ENCODE measurements at places on chromosomes 1 and 21.

GRCh38 chr1:13624526-13624925 is 40.9 kb downstream of the PDPN start:
- DNase-seq, result no peak

GRCh38 chr1:220884109-220884980 is 5.1 kb downstream of the HLX start:
- no peak for DNase-seq

DNA sequence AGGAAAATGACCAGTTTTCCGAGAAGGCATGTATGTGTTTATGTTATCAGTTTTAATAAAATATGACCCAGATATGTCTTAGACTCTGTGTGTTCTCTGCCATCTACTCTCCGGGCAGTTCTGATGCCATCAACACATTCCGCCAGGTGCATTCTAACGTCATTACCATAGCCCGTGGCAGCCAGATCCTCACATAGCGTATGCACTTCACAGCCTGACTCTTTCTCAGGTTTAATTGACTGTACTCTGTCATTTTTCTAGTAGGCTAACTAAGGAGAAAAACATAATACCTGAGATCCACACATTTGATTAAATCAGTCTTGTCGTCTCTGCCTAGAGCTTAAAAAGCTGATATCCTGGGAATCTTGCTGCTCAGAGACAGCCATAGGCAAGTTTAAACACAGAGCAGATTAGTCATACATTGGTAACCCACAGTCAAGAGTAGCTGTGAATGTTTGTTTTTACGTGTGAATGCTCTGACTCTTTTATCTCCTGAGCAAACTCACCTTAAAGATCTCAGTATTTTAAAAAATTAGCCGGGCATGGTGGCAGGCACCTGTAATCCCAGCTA is 175.9 kb downstream of the GREM2 start:
- no peak for DNase-seq

DNA sequence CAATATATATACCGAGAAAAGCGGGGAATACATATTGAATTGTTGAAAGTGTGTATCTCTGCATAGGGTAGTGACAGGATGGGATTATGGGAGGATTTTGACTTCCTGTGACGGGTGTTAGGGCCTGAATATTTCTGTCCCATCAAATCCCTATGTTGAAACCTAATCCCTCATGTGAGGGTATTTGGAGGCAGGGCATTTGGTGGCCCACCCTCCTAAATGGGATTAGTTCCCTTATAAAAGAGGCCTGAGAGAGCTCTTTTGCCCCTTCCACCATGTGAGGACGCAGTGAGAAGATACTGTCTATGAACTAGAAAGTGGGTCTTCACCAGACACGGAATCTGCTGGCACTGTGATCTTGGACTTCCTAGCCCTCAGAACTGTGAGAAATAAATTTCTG is 137.3 kb downstream of the ZSCAN20 start:
- no peak for DNase-seq

- DNase-seq, result no peak
Observed at GRCh38 chr1:244212797-244213475, 161.9 kb downstream of the ZBTB18 start.

GRCh38 chr1:96370757-96371156 is 350.8 kb upstream of the PTBP2 start:
- no peak for DNase-seq

DNA sequence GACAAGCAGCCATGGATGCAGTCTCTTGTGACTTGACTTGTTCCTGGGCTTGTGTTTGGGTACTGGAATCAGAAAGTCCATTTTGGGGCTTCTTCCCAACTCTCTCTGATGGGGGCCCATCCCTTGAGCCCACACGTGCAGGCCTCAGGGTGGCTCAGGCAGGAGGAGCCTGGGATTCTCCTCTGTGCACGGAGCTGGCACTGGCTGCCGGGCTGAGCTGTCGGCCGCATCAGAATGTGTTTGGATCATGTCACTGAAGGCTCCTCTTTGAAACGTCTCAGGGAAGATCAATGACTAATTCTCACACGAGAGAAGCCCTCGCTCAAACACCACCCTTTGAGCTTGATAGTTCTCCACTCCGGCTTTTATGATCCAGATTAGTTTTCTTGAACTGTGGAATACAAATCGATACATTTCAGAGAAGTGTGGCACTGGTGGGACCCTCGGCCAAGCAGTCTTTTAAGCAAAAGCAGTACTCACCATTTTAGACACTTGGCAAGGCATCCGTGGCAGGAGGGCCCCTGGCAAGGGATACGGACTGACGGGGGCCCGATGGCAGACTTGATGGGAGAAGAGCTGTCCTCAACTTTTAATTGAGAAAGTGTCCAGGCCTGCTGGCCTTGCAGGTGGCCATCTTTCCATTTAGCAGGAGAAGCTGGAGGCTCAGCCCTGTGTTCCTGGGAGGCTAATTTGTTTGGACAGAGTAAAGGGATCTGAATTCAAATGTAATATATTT is 220.7 kb upstream of the C1orf174 start:
- DNase-seq, result no peak

- no peak for DNase-seq
Observed at GRCh38 chr1:9374748-9375341, 82.2 kb downstream of the SPSB1 start.

GRCh38 chr21:45320261-45321025 is 32.7 kb upstream of the POFUT2 start:
- no peak for DNase-seq

- DNase-seq, result no peak
Observed at GRCh38 chr1:156852418-156852874, 6.5 kb downstream of the INSRR start.

DNA sequence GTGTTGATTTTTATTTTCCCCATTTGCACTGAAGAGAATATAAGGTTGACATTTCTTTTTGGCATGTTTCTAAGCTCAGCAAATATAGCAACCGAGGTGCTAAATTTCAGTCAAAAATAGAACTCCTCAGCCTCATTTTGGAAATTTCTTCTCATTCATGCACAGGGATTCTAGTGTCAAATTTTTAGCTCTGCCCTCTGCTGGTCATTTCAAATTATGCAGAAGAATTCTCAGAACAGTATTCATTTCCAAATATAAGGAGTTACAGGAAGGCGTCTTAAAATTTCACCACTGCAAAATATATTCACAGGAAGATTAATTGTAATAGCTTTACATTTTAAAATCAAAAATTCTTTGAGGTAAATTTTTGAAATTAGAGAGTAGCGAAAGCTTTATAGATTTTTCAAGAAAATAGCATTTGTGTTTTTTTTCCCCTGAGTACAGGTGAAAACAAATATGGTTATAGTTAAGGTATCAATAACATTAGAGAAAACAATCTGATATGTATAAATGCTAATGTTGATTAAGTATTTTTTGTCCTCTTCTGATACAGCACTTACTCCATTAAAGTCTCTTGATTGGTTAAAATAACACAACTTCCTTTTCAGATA is 57.9 kb downstream of the FMN2 start:
- no peak for DNase-seq

GRCh38 chr1:21005466-21006239 is 171.0 kb downstream of the EIF4G3 start:
- no peak for DNase-seq

DNA sequence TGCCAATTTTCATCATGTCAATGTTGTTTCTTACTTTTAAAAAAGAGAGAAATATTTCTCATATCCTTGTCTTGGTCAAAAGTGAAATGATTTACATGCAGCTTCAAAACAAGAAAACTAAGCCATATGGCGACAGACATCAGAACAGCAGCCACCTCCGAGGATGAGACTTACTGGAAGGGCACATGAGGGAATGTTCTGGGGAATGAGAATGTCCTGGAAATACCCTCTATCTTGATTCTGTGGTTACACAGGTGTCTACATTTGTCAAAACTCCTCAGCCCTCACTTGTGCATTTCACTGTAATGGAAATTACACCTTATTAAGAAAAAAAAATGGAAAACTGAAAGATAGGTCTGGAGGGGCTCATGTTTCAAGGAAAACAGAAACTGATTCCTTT is 14.2 kb upstream of the ECE1 start:
- no peak for DNase-seq

GRCh38 chr1:6753320-6754140 is 31.7 kb upstream of the CAMTA1 start:
- no peak for DNase-seq

GRCh38 chr21:37861561-37861960 is 54.7 kb downstream of the KCNJ6 start:
- no peak for DNase-seq

DNA sequence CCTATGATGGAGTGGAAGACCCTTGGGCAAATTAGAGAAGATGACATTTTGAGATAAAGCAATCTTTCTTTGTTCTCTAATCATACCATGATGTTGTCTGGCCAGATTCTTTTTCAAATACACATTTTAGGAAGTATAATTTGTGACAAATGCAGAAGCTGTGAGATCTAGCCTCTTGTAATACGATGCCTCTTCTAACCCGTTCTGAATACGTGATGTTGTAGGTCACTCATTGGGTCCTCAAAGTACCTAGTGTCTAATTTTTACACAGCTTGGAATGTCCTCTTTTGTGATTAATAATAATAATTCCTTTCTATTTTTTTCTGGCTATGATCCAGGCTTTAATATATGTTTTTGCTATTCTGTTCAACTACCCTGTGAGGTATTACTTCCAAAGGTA is 502.7 kb downstream of the NUF2 start:
- DNase-seq, result no peak

- DNase-seq, result no peak
Observed at GRCh38 chr21:42221581-42222345, 2.8 kb downstream of the ABCG1 start.

GRCh38 chr1:180530501-180530900 is 28.1 kb upstream of the ACBD6 start:
- no peak for DNase-seq

- DNase-seq, result no peak
Observed at GRCh38 chr1:162857850-162858249, 3.1 kb downstream of the CCDC190 start.

DNA sequence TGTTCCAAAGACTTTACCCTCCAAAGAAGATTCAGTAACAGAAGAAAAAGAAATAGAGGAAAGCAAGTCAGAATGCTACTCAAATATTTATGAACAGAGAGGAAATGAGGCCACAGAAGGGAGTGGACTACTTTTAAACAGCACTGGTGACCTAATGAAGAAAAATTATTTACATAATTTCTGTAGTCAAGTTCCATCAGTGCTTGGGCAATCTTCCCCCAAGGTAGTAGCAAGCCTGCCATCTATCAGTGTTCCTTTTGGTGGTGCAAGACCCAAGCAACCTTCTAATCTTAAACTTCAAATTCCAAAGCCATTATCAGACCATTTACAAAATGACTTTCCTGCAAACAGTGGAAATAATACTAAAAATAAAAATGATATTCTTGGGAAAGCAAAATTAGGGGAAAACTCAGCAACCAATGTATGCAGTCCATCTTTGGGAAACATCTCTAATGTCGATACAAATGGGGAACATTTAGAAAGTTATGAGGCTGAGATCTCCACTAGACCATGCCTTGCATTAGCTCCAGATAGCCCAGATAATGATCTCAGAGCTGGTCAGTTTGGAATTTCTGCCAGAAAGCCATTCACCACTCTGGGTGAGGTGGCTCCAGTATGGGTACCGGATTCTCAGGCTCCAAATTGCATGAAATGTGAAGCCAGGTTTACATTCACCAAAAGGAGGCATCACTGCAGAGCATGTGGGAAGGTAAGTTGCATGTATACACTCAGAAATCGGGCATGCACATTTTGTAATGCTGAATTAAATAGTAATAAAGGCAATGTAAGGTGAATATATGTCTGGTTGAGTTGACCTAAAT is 97.2 kb downstream of the ZFYVE9 start:
- DNase-seq, result no peak

DNA sequence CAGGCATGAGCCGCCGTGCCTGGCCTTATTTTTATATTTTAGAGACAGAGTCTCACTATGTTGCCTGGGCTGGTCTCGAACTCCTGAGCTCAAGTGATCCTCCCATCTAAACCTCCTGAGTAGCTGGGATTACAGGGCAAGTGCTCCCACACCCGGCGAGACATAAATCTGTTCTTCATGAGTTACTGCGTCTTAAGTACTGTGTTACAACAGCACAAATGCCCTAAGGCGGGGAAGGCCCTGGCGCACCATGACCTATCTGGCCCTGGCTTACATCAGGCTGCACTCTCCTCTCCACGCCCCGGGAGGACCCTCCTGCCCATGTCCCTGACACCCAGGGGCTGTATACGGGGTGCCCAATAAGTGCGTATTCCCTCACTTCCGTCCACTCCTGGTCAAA is 4.3 kb downstream of the GPR153 start:
- no peak for DNase-seq

GRCh38 chr1:187157552-187157951 is 328.8 kb downstream of the PLA2G4A start:
- DNase-seq, result no peak

GRCh38 chr21:42102076-42102475 is 31.0 kb downstream of the UMODL1 start:
- DNase-seq, result no peak

DNA sequence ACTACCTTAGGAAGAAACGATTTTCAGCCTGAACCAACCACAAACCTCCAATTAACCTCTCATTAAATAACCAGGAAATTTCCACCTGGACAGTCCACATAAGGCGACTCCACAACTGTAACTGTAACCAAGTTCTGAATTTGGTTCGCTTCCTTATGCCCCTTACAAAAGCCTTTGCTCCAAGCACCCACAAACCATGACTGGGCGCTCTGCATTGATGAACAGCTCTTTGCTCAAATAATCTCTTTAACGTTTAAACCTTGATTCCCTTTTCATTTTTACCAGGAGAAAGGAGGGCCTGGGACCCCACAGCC is 38.2 kb upstream of the ZNF124 start:
- no peak for DNase-seq

- no peak for DNase-seq
Observed at GRCh38 chr21:45104560-45104959, 30.2 kb downstream of the ADARB1 start.

GRCh38 chr21:18265944-18266343 is 21.3 kb downstream of the CHODL start:
- no peak for DNase-seq

GRCh38 chr1:219124163-219124562 is 49.5 kb upstream of the LYPLAL1 start:
- no peak for DNase-seq

DNA sequence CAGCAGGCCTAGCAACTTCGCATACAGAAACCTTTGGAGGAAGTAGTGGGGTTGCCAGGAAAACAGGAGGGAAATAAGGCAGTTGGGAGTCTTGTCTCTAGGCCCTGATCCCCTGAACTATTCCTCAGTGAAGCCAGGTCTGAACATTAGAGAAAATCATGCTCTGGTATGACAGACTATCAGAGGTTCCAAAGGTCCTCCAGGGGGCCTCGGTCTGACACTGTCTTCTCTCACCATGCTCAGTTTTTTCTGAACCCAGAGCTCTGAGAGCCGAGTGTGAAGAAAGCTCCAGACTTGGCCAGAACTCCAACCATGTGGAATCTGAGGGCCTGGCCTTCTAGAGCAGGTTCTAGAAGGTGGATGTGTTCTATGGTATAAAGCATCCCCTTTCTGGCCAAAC is 4.0 kb downstream of the TOMM40L start:
- DNase-seq, result no peak

Measured in GM12864 (cell line).